ENCODE measurements at places on chromosomes 13 and 19.
A peak's percentile ranks its signal among the peaks of the same experiment; 100 is the strongest.

GRCh38 chr13:50518781-50519201 lies 324.7 kb downstream of the DLEU7 start:
- DNase-seq = no peak

DNA sequence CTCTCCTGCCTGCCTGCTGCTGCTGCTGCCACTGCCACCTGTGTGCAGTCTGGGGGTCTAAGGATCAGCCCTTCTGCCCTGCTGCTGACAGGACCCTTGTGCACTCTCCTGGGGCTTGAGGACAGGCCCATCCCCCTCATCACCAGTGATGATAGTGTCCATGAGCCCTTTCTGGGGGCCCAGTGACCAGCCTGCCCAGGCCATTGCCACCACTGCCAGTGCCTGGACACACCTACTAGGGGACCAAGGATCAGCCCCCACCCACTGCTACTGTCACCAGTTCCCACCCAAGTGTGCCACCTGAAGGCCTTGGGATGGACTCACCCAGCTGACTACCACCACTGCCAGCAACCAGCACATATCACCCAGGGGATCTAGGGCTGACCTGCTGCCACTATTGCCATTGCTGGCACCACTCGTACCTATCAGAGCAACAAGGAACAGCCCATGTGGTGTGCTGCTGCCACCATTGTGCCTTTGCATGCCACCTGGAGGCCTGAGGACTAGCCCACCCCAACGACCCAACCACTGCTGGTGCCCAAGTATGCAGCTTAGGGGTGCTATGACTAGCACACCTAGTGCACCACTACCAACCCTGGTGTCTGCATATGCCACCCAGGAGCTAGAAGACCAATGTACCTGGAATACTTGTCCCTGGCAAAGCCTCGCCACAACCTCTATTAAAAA lies 994.3 kb downstream of the PCDH17 start:
- DNase-seq = no peak

DNA sequence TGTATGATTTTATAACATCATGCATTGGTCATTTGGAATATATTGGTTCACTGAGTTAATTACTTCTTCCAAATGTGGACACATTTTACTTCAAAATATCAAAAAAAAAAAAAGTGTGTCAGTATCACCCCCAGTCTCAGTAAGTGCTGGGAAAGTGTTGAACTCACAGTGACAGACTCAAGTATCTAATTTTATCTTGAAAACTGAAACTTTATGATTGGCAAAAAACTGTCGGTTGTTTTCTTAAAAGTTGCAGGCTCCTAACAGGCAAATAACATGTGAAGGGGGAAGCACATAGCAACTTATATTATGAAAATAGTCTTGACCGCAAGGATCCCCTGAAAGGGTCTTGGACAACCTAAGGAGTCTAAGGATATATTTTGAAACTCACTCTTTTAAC lies 33.5 kb upstream of the TPP2 start:
- DNase-seq = no peak

GRCh38 chr19:31073485-31074198 lies 275.6 kb downstream of the TSHZ3 start:
- DNase-seq = no peak

- no peak for DNase-seq
Observed at GRCh38 chr19:21569494-21569865, 64.1 kb downstream of the ZNF429 start.

- no peak for DNase-seq
Observed at GRCh38 chr19:10708291-10708690, 7.1 kb downstream of the QTRT1 start.

GRCh38 chr19:58568453-58569130 lies 4.5 kb downstream of the MZF1 start:
- DNase-seq = no peak

DNA sequence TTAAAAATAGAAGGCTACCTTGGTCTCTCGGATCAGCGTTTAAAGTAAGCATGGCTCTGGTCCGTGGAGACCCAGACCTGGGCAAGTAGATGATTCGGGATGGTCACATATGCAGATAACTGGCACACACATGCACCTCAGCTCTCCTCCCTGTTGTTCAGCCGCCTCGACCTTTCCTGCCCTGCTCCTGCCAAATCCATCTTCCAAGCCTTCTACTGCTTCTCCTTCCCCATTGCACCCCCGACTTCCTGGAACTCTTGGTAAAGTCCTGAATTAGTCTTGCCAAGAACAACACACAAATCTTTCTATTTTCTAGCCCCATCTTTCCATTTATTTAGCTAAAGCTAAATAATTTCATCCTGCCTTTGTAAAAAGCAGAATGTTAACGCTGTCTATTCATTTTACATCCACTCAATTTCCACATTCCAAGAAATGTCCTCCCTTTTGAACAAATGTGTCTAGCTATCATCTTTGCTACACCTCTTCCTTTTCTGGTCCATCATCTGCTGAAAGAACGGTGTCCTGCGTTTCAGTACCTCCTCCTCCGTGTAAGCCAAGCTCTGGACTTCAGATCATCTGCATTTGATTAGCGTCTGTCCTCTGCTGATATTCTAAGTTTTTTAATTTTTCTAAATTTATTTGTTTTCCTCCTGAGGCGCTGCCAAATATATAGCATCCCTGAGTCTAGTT lies 92.5 kb downstream of the ZIC5 start:
- peak; percentile 78 for DNase-seq

DNA sequence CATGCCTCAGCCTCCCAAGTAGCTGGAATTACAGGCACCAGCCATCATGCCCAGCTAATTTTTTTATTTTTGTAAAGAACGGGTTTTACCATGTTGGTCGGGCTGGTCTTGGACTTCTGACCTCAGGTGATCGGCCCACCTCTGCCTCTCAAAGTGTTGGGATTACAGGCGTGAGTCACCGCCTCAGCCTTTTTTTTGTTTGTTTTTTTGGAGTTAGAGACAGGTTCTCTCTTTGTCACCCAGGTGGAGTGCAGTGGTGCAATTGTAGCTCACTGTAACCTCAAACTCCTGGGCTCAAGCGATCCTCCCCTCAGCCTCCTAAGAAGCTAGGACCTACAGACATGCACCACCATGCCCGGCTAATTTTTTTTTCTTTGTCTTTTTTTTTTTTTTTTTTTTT lies 15.6 kb upstream of the NOTCH3 start:
- DNase-seq = no peak

GRCh38 chr19:38977445-38978325 lies 2.1 kb upstream of the FBXO17 start:
- no peak for DNase-seq

DNA sequence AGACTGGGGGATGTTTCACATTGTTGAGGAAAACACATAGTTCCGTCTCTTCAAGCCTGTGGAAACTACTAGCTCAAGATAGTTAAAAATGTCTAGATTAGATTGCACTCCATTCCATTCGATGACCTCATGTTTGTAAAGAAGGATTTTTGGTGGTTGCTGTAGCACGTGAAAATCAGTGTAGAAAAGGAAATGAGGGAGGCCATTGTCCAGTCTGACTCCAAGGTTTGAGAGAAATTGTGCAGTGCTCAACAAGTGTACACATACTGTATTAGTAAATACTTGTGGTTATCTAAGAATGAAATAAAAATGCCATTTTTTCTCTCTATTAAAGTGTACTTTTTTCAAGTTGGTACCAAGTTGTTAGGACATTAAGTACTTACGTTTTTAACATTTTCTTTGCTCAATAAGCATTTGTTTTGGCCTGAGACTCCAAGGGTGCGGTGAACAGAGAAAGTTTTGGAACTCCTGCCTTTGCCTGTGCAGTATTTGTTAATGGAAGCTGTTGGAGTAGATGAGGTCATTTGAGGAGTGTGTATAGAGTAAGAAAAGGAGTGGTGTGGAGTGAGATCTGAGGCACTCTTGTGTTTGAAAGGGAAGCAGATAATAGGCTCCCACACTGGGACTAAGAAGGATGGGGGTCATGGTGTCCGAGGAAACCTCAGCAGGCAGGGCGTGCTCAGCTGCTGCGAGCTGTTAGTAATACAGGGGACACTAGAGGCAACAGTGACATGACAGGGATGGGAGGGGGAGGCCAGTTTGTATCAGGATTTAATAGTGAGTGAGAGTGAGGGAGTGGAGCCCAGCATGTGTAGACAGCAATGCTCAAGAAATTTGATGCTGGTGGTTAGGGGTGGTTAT lies 4.4 kb downstream of the WASF3 start:
- DNase-seq = no peak

DNA sequence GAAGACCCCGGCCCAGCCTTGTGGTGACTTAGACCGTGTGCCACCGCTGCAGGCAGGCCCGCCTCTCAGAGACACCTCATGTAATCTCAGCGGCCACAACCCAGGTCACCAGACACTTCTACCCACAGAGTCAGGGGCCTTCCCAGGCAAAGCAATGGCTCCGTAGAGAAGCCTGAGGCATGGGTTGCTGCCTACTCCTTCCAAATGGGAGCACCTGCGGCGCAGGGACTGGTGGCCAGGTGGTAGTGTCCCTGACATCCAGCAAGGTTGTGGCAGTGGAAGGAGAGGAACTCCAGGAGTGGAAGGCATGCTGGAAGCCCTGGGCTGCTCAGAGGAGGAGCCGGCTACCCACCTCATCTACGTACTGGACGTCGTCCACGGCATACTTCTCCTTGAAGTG lies 21.0 kb downstream of the PEPD start:
- no peak for DNase-seq

DNA sequence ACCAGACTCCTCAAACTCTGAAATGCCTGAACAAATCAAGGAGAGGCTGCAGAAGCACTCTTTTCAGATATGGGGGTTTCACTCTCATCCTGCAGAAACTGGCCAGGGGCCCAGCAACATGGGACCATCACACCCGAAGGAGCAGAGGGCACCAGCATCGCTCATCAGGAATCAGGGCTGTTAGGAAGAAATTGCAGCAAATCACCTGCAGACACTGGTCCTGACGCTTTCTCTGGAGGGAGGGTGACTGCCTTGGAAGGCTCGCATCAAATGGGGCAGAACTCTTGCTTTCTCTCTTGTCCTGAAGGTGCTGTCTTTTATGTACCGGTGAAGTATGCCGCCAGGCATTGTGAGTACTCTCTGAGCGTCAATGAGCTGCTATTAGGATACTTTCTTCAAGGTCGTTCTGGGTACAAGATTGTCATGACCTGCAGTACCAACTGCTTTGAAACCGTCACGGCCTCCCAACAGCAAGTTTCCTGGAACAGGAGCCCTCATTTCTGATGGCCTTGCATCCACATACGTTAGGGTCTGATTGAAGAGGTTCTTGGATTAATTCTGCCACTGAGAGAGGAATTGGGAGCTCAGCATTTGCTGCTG lies 155.7 kb upstream of the SOX1 start:
- peak; percentile 81 for DNase-seq

DNA sequence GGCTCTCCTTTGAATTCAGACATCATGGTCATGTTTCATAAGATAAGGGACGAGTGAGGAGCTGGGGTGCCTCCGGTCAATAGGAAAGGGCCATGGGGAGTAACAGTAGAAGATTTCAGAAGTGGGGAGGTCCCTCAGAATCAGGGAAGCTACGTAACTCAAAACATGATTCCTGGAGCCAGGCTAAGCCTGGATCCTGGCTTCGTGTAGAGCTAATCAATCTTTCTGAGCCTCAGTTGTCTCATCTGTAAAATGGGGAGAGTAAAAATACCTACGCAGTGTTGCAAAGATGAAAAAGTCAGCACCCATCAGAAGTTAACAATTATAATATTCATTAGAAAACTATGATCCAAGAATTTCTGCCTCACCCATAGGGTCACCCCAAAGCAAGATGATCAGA lies 106.5 kb downstream of the CACNA1A start:
- DNase-seq = no peak

- no peak for DNase-seq
Observed at GRCh38 chr13:46903748-46904147, 6.9 kb upstream of the HTR2A start.

DNA sequence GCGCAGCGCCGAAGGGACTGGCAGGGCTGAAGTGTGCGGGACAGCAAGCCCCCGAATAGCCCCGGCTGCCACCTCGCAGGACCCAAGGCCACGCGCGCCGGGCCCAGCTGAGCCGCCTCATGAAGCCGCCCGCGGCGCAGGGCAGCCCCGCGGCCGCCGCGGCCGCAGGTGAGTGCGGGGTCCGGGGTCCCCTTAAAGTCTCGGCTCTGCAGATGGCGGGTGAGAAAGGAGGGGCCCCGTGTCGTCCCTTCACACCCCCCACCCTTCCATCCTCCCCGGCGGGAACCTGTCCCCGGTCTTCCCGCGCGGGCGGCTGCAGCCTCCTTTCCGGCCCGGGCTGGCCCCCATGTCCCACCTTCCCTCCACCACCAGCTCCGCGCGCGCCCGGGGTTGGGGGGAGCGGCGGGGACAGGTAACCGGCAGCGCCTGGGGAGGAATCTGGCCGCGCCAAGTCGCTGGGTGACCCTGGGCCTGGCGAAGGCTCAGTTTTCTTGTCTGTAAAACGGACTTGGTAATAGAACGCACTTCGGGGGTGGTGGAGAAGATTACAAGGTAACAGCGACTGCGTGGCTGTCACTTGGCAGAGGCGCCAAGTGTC lies 338 bp downstream of the RGCC start:
- no peak for DNase-seq

- DNase-seq = no peak
Observed at GRCh38 chr19:50926144-50926543, 14.9 kb upstream of the KLK4 start.

DNA sequence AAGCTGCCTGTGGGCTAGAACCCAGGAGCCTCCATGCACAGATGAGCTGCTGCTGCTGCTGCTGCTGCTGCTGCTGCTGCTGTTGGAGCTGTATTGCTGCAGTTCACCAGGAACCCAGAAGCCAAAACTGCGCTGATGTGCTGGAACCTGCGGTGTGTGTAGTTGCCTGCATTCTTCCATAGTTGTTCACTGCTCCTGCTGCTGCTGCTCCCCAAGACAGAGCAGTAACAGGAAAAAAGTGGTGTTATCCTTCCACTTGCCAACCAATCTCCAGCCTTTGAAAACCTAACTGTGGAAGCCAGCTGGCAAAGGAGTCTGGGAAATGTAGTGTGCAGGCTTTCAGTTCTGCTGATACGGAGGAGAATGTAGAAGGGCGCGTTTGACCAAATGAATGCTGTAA lies 37.9 kb downstream of the ARHGAP35 start:
- no peak for DNase-seq

Measured in vagina (tissue), 2 donors.